ENCODE measurements at places on chromosomes 7 and 10. TPM values are rescaled to one million over a fixed set of nuclear protein-coding genes. Genes with fewer than 3 reads are reported as not detected.

DNA sequence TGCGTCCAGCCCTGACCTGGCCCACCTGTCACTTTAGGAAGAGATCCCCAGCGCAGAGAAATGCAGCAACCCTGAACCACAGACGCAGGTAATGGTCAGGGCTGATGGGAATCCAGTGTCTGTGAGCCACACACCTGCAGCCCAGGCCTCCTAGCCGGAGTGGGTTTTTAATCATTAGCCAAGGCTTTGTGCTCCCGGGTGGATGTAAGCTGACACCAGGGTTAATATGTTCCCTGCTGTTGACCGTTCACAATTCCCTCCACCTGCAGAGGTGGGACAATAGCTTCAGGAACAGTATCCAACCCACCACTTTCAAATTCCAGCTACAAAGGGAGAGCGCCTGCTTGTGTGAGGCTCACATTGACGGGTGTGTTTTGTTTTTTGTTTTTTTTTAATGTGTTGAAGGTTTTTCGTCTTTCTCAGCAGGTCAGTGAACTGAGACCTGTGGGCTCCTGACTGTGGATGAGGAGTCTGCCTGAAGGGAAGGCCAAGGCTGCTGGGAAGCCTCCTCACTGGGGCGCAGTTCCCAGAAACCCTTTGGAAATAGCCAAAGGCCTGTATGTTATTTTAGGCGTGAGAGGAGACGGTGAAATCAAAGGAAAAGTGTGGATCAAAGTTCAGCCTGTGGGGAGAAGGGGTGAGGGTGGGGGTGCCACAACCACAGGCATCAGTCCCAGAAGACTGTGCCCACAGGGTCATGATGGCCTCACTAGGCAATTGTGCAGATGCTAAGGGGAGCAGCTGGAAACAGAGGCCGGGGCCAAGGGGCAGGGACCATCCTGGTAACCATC lies 111.1 kb downstream of the TNS3 start:
- no peak for DNase-seq

The RSPH10B2 gene
- 5.2 TPM for total RNA-seq

- no peak for DNase-seq
Observed at GRCh38 chr10:119190353-119190752, 11.7 kb upstream of the PRDX3 start.

GRCh38 chr7:30459591-30460245 lies 18.9 kb downstream of the NOD1 start:
- no peak for DNase-seq

DNA sequence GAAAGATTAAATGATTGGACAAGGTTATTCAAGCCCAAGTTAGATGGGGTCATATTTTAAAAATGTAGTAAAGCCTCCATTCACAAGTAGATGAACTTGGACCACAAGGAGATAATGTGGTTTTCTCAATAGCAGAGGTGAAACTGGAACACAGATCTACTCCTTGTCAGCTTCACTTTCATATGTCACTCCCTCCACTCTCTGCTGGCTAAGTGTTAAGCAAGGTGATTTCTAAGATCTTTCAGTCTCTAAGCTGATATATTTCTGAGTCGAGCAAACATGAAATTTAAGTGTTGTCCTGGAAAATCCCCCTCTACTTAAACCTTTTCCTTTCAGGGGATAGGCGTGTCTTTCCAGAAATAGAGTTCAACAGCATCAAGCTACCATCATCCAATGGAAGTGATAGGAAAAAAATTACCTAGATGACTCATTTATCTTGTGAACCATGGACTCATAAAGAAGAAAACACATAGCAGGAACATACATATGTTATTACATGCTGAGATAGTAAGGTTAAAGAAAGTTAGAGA lies 275.0 kb downstream of the PTEN start:
- no peak for DNase-seq

GRCh38 chr7:100983451-100984187 lies 14.3 kb downstream of the MUC12 start:
- no peak for DNase-seq

GRCh38 chr7:18861514-18862118 lies 255.8 kb downstream of the TWIST1 start:
- DNase-seq = no peak

DNA sequence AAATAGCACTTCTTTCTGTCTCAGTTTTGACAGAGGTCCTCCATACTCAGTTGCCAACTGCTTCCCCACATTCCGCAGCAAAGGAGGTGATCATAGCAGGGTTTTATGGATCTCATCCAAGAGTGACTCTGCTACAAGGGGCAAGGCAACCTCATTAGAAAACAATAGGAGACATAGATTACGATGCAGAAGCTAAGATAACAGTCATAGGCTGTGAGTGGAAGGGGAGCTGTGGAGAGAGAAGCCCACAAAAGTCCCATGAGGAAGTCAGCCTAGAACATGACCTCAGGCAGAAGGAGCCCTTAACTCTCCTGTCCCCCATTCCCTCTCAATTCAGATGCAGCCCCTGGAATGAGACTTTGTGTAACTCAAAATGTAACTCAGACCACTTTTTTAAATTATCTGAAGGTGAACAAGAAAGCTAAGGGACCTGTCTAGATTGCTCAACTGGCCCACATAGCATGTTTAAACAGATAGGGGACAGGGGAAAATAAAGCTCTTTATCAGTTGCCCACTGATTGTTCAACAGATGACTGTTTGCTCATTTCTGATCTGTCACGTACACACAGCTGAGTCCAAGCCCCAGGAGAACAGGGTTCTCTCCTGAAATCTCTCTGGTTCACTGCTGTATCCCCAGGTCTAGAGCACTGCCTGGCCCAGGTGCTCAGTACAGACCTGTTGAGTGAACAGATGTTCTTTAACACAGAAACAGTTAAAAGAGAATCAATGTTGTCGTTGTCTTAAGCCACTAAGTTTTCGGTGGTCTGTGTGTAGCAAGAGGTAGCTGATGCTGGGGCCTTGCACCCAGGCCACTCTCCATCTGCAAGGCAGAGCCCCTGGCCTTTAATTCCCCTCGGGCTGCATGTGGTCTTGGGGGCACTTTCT lies 1.5 kb upstream of the NCOA4 start:
- DNase-seq = no peak

GRCh38 chr10:131743190-131744151 lies 157.3 kb upstream of the PPP2R2D start:
- DNase-seq = no peak

The SLC16A12 gene
- total RNA-seq = not detected

The HOXA3 gene
- 1.3 TPM for total RNA-seq

The SFTPD gene
- total RNA-seq = not detected

GRCh38 chr10:113631684-113632367 lies 32.0 kb downstream of the NRAP start:
- no peak for DNase-seq

The RARRES2 gene
- total RNA-seq = not detected

DNA sequence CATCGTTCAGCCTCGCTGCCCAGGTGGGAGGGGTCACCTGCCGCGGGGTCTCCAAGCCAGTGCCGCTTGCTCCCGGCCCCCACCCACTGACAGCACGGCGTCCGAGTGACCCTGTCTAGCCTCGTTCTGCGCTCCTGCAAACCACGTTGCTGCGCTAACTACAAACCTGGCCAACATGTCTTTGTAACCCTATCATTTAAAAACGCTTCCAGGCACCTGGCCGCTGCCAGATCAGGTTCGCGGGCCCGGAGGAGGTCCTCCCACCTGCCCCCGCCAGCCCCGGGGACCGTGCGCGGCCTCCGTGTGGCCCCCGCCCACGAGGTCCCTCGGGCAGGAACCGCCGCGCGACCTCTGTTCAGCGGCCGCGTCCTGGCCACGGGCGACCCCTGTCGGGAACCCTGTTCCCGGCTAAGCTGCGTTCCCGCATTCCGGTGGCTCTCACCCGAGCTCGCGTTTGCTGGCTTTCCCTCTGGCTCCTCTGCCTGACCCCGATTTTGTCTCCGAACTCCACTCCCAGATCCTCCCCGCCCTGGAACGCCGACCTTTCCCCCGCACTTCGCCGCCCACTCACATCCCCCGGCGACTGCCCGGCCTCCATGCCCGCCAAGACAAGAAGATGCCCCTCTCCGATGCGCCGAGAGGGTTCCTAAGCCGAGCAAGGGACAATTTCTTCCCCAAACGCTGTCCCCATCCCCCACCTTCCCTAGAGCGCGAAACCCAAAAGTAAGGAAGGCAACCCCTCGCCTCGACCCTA lies 2.4 kb downstream of the SFMBT2 start:
- DNase-seq = peak; percentile 73

- DNase-seq = no peak
Observed at GRCh38 chr7:1233333-1234048, 819 bp downstream of the UNCX start.

GRCh38 chr7:23246555-23246954 lies at the start of gene GPNMB:
GPNMB (plus strand) TSS chr7:23246775; CDS start chr7:23246858, 83 bp downstream.
- DNase-seq = no peak

DNA sequence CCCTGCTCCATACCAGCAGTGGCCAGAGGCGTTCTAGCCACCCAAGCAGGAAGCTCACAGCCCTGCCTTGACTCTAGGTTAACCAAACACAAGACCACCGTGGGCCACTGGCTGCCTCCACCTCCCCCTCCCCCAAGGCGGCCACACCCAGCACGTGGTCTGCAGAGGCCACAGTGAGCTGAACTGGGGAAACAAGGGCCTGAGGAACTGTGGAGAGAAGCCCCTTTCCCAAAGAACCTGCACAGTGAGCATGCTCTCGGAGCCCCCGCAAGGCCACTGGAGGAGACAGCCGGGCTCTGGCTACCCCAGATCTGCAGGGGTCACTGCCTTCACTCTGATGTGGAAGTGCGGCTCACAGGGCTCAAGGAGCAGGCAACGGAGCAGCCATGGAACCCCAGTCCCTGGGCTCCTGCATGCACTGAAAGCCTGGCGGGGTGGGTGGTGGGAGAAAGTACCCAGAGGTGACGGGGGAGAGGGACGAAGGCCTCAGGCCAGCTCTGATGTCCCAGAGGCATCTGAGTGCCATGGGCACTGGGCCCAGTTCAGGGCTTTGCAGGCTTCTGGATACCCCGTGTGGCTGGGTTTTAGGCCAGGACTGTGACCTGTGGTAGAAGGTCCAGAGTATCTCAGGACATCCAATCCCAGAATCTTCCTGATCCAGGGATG lies 189.2 kb downstream of the EBF3 start:
- no peak for DNase-seq

GRCh38 chr7:120615703-120616102 lies 242.2 kb downstream of the TSPAN12 start:
- no peak for DNase-seq

The MYL10 gene
- not detected for total RNA-seq
